Thoracic aorta (tissue), 2 donors: ENCODE measurements at places on chromosomes 1 and 21.

- DNase-seq, result no peak
These were observed 37.3 kb upstream of the F3 start for GRCh38 chr1:94578856-94579255.

DNA sequence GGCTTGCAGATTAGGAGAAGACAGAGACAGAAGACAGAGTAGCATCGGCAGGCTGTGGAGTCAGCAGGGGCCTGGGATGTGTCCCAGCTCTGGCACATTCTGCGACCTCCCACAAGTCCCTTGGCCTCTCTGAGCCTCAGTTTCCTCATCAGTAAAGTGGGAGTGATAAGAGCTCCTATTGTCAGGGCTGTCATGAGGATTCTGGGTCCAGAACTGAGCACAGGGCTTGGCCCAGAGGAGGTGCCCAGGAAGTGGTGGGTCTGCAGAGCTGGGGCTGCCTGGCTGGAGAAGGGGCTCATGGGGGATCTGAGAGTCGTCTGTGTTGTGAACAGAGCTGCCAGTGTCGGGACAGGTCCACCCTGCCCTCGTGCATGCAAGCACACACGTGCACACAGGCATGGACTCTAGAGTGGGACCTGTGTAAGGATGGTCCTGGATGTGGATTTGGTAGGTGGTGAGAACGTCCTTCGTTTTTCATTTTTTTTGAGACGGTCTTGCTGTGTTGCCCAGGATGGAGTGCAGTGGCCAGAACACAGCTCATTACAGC, 262.9 kb downstream of the PTPRU start:
- DNase-seq, result no peak

- DNase-seq, result no peak
These were observed 8.2 kb downstream of the TTLL7 start for GRCh38 chr1:83990734-83991133.

DNA sequence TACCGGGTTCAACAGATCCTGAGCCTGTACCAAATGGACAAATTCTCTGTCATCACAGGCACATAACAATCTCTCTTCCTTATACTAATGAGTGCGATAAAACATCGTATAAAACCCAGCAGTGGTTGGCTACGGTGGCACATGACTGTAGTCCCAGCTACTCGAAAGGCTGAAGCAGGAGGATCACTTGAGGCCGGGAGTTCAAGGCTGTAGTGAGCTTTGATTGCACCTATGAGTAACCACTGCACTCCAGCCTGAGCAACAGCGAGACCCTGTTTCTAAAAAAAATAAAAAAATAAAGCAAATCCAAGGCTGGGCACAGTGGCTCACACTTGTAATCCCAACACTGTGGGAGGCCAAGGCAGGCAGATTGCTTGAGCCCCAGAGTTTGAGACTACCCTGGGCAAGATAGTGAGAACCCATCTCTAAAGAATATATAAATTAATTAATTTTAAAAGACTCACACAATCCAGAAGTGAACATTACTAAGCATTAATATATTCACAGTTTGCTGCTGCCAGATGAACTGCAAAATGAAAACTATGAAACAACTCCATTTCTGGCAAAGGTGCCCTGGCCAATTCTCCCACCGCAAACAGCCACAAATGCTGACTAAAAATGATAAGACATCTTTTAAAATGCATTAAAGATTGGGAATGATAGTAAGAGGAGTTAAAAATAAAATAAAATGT, 13.1 kb downstream of the ZBTB17 start:
- no peak for DNase-seq

GRCh38 chr1:178694923-178695525, 30.0 kb upstream of the RALGPS2 start:
- no peak for DNase-seq

DNA sequence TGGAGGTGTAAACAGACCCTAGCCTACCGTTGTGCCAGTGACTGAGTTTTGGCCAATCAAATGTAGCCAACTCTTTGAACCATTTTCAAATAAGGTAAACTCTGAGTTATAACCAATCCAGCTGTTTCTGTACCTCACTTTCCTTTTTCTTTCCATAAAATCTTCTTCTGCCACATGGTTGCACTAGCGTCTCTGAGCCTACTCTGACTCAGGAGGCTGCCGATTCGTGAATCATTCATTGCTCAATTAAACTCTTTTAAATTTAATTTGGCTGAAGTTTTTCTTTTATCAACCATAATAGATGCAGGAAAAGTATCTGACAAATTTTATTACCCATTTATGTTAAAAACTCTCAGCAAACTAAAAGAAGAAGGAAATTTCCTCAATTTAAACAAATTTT, 111.5 kb upstream of the LYPLAL1 start:
- no peak for DNase-seq

DNA sequence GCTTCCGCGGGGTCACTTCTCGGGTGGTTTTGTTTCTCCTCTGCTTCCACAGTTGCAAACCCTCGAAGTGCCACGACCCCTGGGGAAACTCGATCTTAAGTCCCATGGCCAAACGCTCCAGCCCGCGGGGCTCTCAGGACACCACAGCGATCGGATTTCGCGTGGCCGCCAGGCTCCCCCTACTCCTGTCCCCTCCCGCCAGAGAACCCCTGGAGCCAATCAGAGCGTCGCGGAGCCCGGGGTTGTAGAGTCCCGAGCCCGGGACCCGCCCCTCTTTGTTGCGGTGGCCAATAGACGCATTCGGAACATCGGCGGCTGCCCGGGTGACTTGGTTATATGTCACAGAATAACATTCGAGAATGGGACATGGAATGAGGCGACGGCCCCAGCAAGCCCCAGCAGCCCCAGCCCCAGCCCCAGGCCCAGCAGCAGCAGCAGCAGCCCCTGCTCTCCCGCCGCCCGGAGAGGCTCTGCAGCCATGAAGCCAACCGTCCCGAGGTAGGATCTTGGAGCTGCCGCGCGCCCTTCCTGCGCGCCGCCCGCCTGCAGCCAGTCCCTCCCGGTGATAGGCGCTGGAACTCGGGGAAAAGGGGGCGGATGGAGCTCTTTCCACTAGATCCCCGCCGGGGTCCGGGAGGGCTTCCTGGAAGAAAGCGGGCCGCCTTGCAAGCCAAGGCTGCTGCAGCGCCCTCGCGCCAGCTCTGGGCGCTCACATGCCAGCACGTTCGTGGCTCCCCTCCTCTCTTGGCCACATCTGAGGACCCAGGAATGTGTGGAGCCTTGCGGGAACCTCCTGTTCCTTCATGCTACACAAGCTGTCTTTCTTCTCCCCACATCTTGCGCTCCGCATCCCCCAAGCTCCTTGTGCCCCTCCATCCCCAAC, at the start of gene VASH2:
TSS of gene VASH2 (plus strand) at position 299 of the 883 bp plus-strand sequence. CDS start 1,002 bp downstream, outside the sequence.
- peak; percentile 66 for DNase-seq

DNA sequence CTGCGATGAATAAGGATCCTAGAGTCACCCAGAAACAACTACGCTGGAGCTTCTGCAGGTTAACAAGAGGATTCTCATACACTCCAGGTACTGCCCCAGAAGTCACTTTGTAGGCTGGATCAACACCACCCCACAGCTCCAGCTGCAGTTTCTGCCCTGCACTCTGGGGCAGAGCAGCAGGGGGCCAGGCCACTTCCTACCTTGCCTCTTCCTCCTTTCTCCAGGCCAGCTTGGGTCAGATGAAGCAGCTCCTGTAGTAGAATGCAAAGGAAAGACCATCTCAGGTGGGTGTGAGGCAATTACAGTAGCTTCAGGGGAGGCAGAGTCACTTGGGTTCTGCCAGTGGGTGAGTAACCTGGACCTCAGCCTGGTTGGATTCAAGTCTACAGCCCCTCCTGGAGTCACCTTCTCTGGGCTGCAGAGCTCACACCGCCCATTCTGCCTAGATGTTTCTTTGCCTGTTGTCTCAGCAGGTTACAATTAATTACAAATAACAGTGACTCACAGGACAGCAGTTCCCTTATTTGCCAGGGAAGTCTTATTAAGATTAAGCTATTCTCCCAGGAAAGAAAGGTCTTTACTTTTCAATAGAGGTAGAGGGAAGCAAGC, 24.4 kb upstream of the BCAR3 start:
- no peak for DNase-seq

- no peak for DNase-seq
These were observed at the start of gene OR2M7 for GRCh38 chr1:248324468-248324867. TSS of gene OR2M7 (minus strand) at chr1:248324568. CDS start at chr1:248324568, 0 bp downstream.

DNA sequence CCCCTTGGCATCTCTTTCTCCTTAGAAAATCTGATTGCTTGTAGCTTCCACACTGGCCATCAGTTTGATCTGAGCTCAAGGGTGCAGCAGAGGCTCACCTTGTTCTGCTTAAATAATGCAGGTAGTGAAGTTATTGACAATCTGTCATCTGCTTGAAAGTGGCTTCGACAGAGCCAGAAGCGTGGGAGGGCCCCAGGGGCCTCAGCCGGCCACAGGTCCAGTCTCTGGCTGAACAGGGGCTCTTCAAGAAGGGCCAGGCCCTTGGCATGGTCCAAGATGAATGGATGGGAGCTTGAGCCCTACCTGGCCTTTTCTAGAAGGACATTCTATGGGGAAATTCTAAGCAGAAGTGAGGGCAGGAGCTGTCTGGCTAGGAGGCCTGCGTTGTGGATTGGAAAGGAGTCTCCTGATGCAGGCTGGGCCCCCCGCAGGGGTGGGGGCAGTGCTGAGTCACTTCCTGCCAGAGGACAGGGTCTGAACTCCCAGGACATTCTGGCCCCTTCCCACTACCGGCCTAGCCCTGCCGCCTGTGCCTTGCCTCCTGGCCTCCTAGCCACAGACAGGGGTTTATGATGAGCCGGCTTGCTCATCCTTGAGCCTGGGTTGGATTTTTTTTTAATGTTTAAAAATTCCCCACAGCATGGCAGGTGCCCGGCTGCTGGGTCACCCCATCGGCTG, 162.3 kb upstream of the VAMP3 start:
- no peak for DNase-seq

DNA sequence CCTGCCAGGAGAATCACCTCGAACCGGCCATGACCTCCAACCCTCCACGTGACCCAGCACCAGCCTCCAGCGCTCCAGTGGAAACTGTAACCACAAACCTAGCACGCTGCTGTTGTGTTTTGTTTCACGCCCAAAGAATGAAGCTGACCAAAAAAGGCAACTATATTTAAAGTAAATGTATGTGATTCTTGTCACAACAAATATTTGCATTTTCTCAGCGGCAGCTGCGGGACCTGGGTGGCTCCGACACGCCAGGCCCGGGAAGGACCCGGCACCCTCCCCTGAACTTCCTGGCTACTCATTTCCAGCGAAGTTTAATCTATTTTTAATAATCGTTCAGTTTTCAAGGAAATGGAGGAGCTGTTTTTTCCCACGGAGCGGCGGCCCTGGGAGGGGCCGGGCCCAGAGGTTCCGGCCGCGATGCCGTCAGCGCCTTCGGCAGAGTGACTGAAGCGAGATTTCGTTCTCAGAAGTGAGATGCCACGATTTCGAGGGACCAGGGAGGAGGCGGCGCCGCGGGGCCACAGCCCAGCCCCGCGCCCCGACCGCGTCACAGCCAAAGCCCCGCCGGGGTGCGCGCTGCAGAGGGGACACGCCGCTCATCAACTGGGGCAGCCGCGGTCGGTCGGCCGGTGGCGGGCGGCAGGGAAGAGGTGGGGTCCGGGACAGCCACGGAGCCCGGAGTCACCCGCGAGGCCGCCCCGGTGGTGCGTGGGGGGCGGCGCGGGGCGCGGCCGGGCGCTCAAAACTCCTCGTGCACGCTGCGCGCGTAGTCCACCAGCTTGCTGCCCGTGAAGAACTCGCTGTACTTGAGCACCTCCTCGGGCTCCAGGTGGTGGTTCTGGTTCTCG, 3.0 kb upstream of the TNFRSF4 start:
- no peak for DNase-seq

GRCh38 chr1:69016468-69016867, 519.6 kb upstream of the DEPDC1 start:
- DNase-seq, result no peak

DNA sequence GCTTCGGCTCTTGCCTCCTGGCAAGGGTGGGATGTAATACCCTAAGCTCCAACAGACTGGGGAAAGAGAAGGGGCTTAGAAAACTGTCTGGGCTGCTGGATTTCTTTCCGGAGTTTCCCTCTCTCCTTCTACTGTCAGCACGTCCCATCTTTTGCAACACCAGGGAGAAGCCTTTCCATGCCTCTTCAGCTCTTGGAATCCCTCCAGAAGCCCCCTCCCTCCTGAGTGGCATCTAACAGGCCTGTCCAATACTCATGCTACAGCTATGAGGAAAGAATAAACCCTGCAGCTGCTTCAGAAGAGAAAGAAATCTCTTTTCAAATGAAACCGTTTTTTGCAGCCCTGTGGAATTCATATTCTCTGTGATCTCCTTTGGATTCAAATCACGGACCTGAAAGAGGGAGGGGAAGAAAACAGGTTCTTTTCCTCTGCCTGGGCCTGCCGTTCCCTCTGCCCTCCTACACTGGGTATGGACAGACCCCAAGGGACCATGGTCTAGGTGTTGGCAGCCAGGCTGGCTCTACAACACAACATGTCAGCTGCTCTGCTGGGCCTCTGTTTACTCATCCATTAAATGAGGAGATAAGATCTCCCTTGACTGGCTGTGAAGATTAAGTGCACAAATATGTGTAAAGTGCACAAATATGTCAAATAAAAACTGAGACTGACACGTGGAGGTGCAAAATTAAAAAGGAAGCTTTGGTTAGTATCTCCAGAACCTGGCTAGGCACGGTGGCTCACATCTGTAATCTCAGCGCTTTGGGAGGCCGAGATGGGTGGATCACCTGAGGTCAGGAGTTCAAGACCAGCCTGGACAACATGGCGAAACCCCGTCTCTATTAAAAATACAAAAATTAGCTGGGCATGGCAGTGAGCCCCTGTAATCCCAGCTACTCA, 6.0 kb upstream of the CAPN2 start:
- DNase-seq, result no peak
